T-helper 17 cell (primary cell): ENCODE measurements at places on chromosomes 7 and 10. TPM values are rescaled to one million over a fixed set of nuclear protein-coding genes. Genes with fewer than 3 reads are reported as not detected.

- no peaks in the 10 kb centered on the region for H3K27me3 ChIP-seq
- peaks cover 40% of the 10 kb centered on the region for H3K4me1 ChIP-seq
- no peak overlapping the region for H3K27ac ChIP-seq
- peaks cover 3% of the 10 kb centered on the region for H3K36me3 ChIP-seq
- no peak for DNase-seq
- no peak overlapping the region for H3K4me3 ChIP-seq
These were observed 27.4 kb downstream of the SFMBT2 start for GRCh38 chr10:7383442-7383841.

DNA sequence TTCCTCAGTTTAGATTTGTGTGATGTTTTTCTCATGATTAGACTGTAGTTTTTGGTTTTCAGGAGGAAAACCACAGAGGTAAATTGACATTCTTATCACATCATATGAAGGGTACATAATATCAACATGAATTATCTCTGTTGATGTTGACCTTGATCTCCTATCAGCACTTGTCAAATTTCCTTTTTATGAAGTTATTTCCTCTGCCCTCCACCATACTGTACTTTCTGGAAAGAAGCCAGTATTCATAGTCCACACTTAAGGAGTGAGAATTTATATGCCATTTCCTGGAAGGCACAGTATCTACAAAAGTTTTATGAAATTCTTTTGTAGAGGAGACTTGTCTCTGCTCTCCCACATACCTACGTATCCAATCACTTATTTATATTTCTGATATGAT is 807.2 kb upstream of the MBL2 start:
- DNase-seq: no peak
- H3K4me1 ChIP-seq: no peaks in the 10 kb centered on the region
- H3K4me3 ChIP-seq: no peak overlapping the region
- H3K27me3 ChIP-seq: no peaks in the 10 kb centered on the region

GRCh38 chr7:128827971-128828711 is 2.1 kb upstream of the FLNC start:
- no peak overlapping the region for H3K27ac ChIP-seq
- H3K27me3 ChIP-seq: peaks cover 53% of the 10 kb centered on the region
- DNase-seq: no peak
- peak overlapping the region; percentile 53 for H3K4me3 ChIP-seq
- no peaks in the 10 kb centered on the region for H3K36me3 ChIP-seq

GRCh38 chr7:130649004-130649790 is 19.4 kb downstream of the COPG2 start:
- H3K27ac ChIP-seq: no peak overlapping the region
- no peaks in the 10 kb centered on the region for H3K27me3 ChIP-seq
- no peak for DNase-seq
- peaks cover 4% of the 10 kb centered on the region for H3K4me1 ChIP-seq

GNAT3 gene
- total RNA-seq: not detected

DCLRE1A gene
- 2.2 TPM for total RNA-seq

NPC1L1 gene
- not detected for total RNA-seq
